ENCODE measurements at places on chromosomes 4 and X.

- no peak for DNase-seq
Measured at GRCh38 chrX:116873671-116874070, 410.9 kb upstream of the CT83 start.

GRCh38 chr4:90349636-90350035 is 222.4 kb downstream of the CCSER1 start:
- DNase-seq = no peak

DNA sequence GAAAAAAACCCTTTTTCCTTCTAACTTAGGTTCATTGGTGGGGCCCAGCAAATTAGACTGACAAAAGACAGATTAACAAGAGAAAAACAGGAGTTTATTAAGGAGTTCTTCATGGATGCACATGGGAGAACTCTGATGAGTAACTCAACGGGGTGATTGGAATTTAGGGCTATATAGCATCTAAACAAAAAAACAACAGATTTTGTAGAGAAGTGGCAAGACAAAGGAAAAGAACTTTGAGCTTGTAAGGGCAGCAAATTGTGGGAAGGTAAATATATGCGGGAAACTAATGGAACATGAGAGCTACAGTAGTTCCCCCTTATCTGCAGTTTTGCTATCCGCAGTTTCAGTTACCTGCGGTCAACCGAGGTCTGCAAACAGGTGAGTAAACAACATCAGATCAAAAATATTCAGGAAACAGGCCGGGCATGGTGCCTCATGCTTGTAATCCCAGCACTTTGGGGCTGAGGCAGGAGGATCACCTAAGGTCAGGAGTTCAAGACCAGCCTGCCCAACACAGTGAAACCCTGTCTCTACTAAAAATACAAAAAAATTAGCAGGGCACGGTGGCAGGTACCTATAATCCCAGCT is 573.6 kb downstream of the ADGRL3 start:
- no peak for DNase-seq

DNA sequence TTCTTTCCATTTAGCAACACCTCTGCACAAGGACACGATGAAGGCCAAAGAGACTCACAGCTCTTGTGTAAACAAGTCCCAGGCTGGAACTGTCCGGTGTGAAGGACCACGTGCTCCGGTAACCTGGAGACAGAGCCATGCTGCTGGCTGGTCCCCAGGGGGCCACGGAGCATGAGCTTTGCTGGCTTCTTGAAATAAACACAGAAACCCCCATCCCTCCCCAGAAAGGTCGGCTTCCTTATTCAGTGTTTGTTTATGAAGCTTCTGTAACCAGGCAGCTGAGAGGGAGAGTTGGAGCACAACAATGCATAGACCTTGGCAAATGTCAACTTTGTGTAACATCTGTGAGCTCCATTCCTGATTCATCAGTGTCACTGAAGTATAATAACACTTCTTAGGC is 109.4 kb downstream of the GPR143 start:
- DNase-seq = peak; percentile 8

DNA sequence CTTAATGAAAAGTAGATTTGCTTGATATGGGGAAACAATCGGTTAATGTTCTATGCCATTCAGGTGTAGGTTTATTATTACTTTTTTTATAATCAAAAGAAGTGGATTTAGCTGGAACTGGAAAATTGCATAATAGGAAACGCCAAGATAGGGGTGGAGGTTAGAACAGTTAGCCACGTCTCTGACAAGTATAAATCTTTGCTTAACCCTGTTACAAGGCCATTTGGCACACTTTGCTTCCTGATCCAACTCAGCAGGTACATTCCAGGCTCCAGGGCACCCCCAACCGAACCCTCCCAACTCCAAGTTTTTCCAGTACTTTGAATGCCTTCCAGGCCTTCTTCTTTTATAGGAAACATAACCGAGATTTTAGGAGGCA is 50.6 kb upstream of the ACSL4 start:
- no peak for DNase-seq

- DNase-seq = peak; percentile 59
Measured at GRCh38 chrX:123648028-123648810, 84.6 kb downstream of the THOC2 start.

GRCh38 chrX:107742700-107743191 is 32.8 kb downstream of the TSC22D3 start:
- peak; percentile 12 for DNase-seq

GRCh38 chr4:185599553-185600243 is 64.4 kb upstream of the PDLIM3 start:
- DNase-seq = no peak

DNA sequence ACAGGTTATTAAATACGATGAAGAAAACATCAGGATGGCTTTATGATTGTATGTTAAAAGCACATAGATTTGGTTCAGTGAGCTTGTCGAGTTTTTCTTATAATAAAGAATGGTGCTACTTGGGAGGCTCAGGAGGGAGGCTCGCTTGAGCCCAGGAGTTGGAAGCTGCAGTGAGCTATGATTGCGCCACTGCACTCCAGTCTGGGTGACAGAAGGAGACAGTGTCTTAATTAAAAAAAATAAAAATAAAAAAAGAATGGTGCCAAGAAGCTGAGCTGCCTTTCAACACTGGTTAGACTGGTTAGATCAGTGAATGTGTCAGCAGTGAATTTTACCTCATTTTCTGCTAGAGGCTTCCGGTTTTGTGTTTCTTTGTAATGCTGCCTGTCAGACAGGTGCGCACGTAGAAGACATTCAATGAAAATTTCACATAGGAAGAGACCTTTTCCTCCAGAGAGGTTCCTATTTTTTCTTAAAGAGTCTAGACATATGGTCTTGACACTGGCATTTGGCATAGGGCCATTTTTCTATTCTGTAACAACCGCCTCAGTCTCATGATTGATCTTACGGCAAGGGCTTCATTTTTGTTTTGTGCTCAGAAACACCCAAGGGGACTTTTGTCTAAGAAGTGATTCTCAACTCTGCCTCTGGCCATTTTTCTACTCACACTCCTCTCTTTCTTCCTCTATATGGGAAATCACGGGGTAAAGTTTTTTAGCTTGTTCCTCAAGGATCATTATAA is 15.0 kb upstream of the ARSF start:
- no peak for DNase-seq

DNA sequence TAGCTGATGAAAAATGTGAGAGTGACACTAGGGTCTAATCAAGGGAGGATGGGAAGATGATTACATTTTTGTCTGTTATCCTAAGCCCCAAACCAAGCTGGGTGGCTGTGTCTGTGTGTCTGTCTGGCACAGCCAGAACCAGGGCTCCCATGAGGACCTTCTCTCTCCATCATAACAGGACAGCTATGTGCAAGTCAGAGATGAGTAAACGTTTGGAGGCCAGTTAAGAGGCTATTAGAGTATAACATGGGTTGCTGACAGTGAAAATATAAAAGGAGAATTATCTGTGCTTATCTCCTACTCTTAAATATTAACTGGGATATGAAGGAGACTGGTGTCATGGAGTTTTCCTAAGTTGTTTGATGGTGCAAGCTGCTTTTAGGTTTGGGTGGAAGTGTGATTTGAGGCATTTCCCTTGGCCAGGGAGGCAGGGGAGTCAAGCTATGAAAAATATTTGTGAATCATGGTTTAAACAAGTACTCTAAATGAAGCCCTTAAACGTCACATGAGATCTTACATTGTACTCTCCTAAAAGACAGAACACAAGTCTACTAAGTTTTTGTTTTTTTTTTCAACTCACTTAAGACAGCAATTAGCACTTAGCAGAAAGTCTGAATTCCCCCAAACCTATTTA is 156.2 kb downstream of the ENOX2 start:
- no peak for DNase-seq

GRCh38 chrX:17214962-17215361 is 160.0 kb upstream of the NHS start:
- DNase-seq = no peak

DNA sequence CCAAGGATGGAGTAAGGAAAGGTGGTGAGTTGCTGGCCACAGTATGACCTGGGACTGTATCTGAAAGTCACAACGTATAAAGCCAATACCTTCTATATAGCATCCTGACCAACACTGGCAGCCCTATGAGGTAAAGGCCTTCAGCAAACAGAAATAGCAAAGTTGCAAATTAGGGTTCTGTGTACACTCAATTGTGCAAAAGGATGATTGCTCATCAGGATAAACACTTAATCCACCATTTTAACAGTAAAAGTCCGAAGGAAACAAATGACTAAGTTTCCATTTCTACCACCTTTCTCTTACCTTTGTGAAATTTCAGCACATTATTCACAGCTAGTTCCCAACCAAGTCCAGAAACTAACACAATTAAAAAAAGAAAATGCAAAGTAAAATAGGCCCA is 1.4 kb upstream of the FNIP2 start:
- no peak for DNase-seq

- no peak for DNase-seq
Measured at GRCh38 chrX:39841604-39842003, 256.2 kb downstream of the BCOR start.

DNA sequence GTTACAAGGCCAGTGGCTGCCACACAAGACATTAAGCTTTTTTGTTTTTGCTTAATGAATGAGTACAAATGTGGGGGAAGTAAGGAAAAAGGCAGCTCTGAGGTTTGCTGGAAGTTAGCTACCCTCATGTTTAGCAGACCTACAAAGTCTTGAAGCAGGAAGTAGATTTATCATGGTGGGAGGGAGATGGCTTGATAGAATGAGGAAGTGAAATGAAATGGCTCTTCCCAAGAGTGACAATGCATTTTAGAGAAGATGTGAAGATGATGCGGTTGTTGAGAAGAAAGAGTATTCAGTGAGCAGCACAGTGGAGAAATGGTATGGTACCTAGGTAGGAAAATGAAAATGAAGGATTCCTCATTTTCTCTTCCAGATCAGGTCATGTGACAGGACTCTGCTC is 108.0 kb downstream of the SLIT2 start:
- DNase-seq = no peak

- no peak for DNase-seq
Measured at GRCh38 chrX:107741404-107741790, 34.2 kb downstream of the TSC22D3 start.

DNA sequence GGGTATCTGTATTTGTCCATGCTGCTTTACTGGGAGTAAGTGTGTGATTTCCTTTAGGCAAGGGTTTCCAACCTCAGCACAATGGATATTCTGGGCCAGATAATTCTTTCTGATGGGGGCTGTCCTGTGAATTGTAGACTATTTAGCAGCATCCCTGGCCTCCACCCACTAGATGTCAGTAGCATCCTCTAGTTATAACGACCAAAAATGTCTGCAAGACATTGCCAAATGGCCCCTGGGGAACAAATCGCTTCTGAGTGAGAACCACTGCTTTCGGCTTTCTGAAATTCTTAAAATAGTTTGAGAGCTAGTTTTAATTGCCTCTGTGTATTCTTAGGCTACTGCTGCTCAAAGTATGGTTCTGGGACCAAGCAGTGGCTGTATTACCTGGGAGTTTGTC is 81.2 kb upstream of the GPM6B start:
- peak; percentile 2 for DNase-seq
